ENCODE measurements at places on chromosomes 2 and 18. TPM values are rescaled to one million over a fixed set of nuclear protein-coding genes. Genes with fewer than 3 reads are reported as not detected.

- no peak for DNase-seq
- H3K4me1 ChIP-seq: peaks cover 9% of the 10 kb centered on the region
- H3K27ac ChIP-seq: no peak overlapping the region
- H3K36me3 ChIP-seq: no peaks in the 10 kb centered on the region
- no peaks in the 10 kb centered on the region for H3K27me3 ChIP-seq
These were observed 150.8 kb downstream of the DYM start for GRCh38 chr18:49309676-49310075.

DNA sequence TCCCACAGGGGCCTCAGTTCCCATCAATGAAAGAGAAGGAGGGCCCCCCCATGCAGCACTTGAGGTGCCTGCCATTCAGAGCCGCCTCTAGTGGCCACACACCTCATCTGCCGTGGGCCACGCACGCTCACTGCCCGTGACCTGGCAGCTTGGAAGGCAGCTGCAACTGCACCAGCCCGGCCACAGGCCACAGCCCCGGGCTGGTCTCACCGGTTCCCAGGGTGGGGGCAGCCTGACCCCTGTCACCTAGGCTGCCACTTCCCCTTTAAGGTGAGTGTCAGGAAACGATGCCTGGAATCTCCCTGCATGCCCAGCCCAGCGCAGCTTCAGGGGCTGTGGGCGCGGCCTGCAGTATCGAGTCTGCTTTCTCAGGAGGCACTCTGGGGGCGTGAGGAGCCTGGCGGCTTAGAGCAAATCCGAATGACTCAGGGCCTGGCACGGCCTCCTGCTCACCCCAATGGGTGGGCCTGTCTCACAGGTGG lies 2.6 kb downstream of the MAB21L4 start:
- no peak for DNase-seq
- H3K4me3 ChIP-seq: no peak overlapping the region

- H3K36me3 ChIP-seq: no peaks in the 10 kb centered on the region
- no peaks in the 10 kb centered on the region for H3K27me3 ChIP-seq
- no peak overlapping the region for H3K4me3 ChIP-seq
- no peaks in the 10 kb centered on the region for H3K4me1 ChIP-seq
These were observed 9.9 kb upstream of the AOX1 start for GRCh38 chr2:200575957-200576356.

- H3K4me3 ChIP-seq: no peak overlapping the region
- H3K27me3 ChIP-seq: no peaks in the 10 kb centered on the region
- no peak overlapping the region for H3K27ac ChIP-seq
- H3K4me1 ChIP-seq: peaks cover 10% of the 10 kb centered on the region
These were observed 7.9 kb upstream of the KLF7 start for GRCh38 chr2:207173641-207174040.

DNA sequence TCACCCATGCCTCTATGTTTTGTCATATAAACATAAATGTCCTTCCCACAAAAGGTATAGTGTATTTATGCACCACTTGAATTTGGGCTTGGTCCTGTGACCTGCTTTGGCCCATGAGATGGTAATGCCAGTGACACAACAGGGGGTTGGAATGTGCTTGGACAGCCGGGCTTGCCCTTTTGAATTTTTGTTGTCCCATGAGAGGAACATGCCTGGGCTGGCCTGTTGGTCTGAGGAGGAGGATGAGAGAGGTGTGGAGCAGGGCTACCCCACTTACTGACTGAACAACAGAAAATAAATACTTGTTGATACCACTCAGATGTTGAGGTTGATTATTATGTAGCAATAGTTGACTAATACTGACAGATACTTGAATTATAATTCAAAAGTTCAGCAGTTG lies 63.2 kb upstream of the TCF4 start:
- H3K4me1 ChIP-seq: no peaks in the 10 kb centered on the region
- no peaks in the 10 kb centered on the region for H3K36me3 ChIP-seq
- H3K27me3 ChIP-seq: peaks cover 2% of the 10 kb centered on the region
- no peak overlapping the region for H3K27ac ChIP-seq
- no peak overlapping the region for H3K4me3 ChIP-seq

DNA sequence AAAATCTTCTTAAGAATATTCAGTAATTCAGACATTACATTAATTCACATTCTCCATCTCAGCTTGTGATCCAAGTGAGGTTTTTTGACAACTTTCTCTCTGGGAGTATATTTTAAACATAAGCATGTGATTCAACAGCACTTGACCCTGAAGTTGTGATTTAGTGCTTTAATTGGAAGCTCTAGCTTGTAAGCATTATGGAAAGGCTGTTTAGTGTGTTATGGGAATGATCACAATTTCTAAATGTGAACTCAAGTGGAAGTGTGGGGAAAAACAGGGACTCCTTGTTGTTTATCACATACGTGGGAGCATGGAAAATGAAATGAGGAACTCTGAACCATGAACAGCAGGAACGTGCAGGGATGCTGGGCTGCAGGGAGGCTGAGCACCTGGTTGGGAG lies 148.9 kb upstream of the BCL2L11 start:
- peaks cover 35% of the 10 kb centered on the region for H3K27me3 ChIP-seq
- H3K4me1 ChIP-seq: no peaks in the 10 kb centered on the region
- H3K27ac ChIP-seq: no peak overlapping the region
- H3K4me3 ChIP-seq: no peak overlapping the region
- DNase-seq: no peak

DNA sequence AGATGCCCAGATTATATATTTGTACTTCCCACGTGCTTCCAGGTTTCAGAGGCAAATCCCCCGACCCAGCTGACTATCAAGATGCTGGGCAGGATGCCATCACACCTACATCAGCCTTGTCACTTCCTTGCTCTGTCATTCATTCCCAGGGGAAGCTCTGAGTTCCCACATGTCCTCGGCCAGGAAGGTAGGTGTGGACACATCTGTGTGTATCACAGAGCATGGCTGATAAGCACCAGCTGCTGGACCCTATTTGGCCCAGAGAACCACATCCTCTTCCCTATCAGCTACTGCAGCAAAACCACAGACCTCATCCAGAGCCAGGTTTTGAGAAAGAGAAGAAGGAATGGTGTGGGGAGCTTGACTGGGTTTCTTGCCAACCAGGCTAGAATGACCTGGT lies 31.9 kb upstream of the ITGA6 start:
- H3K36me3 ChIP-seq: no peaks in the 10 kb centered on the region
- H3K4me3 ChIP-seq: no peak overlapping the region
- H3K27ac ChIP-seq: no peak overlapping the region
- H3K27me3 ChIP-seq: no peaks in the 10 kb centered on the region
- DNase-seq: no peak
- no peaks in the 10 kb centered on the region for H3K4me1 ChIP-seq

GRCh38 chr2:109604597-109604996 lies 9.2 kb downstream of the SEPTIN10 start:
- H3K4me3 ChIP-seq: no peak overlapping the region
- DNase-seq: no peak
- H3K4me1 ChIP-seq: peaks cover 33% of the 10 kb centered on the region
- no peak overlapping the region for H3K27ac ChIP-seq
- H3K36me3 ChIP-seq: no peaks in the 10 kb centered on the region
- no peaks in the 10 kb centered on the region for H3K27me3 ChIP-seq

DNA sequence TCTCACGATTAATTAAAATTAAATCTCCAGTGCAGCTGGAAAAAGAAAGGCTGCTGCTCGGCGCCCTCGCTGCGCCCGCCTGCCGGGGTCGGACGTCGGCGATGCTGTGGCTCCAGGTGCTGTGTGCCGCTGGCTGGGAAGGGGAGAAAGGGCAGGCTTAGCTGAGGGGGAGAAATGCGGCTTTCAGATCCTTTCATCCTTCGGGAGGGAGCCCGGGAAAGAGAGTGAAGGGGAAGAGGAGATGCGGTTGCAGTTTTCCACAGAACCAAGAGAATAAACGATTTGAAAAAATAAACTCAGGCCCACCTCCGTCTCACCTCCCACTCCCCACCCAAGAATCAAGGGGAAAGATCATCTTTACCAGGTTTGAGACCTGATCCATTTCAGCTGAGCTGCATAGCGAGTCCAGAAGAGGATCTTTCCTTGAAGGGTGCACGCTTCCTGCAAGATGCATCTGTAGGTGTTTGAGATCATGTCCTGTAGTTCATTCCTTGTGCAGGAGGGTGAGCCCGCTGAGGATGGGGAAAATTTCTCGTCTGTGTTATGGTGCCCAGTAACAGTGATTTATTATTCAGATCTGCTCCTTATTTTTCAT lies 495 bp downstream of the TMEM169 start:
- no peaks in the 10 kb centered on the region for H3K36me3 ChIP-seq
- H3K4me1 ChIP-seq: peaks cover 9% of the 10 kb centered on the region
- no peak overlapping the region for H3K27ac ChIP-seq
- DNase-seq: no peak

DNA sequence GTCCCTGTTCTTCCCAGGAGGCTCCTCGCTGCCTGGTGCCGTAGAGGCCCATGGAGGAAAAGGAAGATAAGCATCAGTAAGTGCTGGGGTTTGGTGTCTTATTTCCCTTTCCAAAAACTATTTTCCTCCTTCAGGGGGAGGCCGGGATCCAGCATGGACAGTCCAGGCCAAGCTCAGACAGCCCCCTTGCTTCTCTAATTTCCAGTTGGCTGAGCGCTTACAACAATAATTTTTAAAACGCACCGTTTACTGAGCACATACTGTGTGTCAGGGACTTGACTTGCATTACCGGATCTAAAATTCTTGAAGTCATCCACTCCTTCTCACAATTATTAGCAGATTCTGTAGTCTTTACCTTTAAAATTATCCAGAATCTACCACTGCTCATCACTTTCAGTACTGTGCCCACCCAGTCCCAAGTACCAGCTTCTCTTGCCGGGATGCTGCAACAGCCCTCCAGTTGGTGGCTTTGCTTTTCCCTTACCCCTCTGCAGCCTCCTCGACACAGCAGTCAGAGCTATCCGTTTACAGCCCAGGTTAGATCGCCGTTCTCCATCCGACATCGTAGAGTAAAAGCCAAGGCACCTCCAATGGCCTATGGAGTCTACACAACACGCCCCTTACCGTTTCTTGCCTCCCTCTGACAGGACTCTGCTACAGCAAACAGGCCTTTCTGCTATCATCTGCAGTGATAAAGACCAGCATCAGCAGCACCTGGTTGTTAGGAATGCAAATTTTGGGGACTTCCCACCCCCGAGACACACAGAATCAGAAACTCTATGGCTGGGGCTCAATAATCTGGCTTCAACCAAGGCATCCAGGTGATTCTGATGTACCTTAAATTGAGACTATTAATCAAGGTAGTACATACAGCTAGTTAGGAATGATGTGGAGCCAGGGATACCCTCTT lies 75.2 kb upstream of the TSPYL6 start:
- no peaks in the 10 kb centered on the region for H3K36me3 ChIP-seq
- peaks cover 16% of the 10 kb centered on the region for H3K4me1 ChIP-seq
- peak overlapping the region; percentile 16 for H3K27ac ChIP-seq

FAM161A gene
- total RNA-seq: 5.9 TPM

KCNK3 gene
- not detected for total RNA-seq

PRSS56 gene
- not detected for total RNA-seq

LYG2 gene
- not detected for total RNA-seq

Measured in endothelial cell of umbilical vein (primary cell).